ENCODE measurements at places on chromosomes 12 and 14.

GRCh38 chr12:64304571-64304970, 82.5 kb upstream of the KICS2 start:
- DNase-seq: no peak

GRCh38 chr14:64971943-64972791, at the start of gene RAB15:
Gene RAB15, minus strand, starts transcription at chr14:64972336. Its CDS starts 260 bp downstream, at chr14:64972076.
- no peak for DNase-seq

GRCh38 chr12:1809591-1810190, 10.7 kb upstream of the LRTM2 start:
- no peak for DNase-seq

GRCh38 chr12:30795410-30796312, 40.9 kb upstream of the CAPRIN2 start:
- DNase-seq: peak; percentile 53

DNA sequence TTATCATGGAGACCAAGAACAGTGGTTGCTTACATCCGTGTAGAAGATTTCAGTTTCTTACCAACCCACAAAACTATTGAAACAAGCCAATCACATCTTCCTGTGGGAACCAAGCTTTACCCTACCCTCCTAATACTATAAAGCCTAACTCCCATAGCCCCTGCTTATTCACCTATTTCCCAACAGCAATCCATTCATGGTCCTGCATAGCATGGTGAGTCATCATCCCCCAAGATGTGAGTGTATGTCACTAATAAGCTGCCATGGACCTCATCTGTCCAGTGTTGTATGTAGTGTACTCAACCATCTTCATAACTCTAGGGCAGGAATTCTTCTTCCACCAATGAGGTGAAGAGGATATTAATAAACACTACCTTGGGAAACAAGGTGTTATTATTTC, 1620.4 kb upstream of the FLRT2 start:
- DNase-seq: no peak

DNA sequence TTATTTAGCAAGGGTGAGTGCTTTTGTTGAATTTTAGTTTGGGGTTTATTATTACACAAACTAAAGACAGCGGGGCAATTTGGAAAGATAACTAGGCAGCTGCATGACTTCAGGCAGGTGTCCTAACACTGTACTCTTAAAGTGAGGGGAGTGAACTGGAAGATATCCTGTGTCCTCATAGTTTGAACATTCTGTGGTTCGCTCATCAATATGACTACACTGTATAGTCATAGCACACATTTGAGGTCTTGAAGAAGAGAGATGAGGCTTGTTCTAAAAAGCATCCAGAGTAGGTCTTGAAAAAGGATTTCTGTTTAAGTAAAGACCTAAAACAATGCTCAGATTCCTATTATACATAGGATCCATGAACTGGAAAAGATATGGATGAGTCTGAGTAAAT, 1.7 kb upstream of the MAP3K9 start:
- DNase-seq: no peak

GRCh38 chr14:22071006-22071405, 397.4 kb upstream of the OR4E1 start:
- DNase-seq: no peak

Measured in NCI-H226 (cell line).